ENCODE measurements at places on chromosomes 12 and 14. TPM values are rescaled to one million over a fixed set of nuclear protein-coding genes. Genes with fewer than 3 reads are reported as not detected.

The SERPINA5 gene
- not detected for total RNA-seq

The HOXC9 gene
- total RNA-seq: 3.8 TPM

The EXOC3L4 gene
- 1.8 TPM for total RNA-seq

The KRT75 gene
- total RNA-seq: not detected

GRCh38 chr12:125852116-125852515 is 786.9 kb downstream of the AACS start:
- no peak for DNase-seq

GRCh38 chr12:58424735-58425392 is 483.5 kb downstream of the ATP23 start:
- DNase-seq: peak; percentile 5

GRCh38 chr14:61080591-61081010 is 99.6 kb downstream of the SLC38A6 start:
- no peak for DNase-seq

DNA sequence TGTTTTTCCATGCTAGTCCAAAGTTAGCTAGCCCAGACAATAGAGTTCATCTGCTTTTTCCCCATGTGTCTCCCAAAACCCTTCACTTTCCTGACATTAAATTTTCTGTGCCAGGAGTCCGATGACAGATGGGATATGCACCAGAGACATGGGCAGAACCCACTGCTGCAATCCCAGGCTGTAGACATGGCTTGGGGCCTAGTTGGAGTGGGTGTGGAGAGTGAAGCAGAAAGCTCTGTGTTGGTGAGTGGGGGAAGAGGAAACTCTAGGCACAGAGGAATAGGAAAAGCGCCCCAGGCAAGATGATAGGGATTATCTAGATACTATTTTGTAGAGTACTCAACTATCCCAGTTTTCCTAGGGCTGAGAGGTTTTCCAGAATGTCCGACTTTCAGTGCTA is 4.8 kb upstream of the KRT74 start:
- DNase-seq: no peak

DNA sequence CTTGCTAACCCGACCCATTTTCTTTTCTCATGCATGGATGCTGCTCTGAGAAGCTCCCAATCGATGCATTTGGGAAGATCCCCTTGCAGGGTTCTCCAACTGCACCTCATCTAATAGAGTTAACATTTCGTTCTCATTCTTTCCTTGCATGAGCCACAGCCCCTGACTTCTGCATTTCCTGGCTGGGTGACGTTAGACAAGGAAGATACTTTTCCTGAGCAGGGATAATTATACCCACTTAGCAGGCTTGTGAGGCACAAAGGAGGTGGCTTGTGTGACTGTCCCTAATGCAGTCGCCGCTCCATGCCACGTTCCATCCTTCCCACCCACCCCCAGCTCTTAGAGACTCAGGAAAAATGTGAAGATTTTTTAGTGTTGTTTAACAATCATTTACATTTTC is 195.1 kb downstream of the CHST11 start:
- no peak for DNase-seq

DNA sequence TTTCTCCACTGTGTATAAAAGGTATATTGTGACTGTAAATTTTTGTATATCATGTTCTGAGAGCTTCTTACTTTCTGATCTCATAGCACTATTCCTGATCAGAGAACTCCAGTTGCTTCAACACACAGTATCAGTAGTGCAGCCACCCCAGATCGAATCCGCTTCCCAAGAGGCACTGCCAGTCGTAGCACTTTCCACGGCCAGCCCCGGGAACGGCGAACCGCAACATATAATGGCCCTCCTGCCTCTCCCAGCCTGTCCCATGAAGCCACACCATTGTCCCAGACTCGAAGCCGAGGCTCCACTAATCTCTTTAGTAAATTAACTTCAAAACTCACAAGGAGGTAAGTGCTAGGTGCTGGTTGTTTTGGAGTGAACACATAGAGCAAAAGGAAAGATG is 30.9 kb downstream of the CKB start:
- no peak for DNase-seq

- DNase-seq: no peak
These were observed 343.9 kb downstream of the LRFN5 start for GRCh38 chr14:41950428-41951151.

DNA sequence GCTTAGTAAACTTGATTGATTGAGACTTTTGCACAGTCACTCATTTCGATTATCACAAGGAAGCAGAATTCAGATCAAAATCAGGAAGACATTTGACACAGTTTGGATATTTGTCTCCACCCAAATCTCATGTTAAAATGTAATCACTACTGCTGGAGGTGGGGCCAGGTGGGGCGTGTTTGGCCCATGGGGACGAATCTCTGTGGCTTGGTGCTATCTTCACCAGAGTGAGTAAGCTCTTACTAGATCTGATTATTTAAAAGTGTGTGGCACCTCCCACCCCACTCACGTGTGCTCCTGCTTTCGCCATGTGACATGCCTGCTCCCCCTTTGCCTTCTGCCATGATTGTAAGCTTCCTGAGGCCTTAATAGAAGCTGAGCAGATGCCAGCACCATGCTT is 291.4 kb downstream of the PCNX1 start:
- DNase-seq: no peak

DNA sequence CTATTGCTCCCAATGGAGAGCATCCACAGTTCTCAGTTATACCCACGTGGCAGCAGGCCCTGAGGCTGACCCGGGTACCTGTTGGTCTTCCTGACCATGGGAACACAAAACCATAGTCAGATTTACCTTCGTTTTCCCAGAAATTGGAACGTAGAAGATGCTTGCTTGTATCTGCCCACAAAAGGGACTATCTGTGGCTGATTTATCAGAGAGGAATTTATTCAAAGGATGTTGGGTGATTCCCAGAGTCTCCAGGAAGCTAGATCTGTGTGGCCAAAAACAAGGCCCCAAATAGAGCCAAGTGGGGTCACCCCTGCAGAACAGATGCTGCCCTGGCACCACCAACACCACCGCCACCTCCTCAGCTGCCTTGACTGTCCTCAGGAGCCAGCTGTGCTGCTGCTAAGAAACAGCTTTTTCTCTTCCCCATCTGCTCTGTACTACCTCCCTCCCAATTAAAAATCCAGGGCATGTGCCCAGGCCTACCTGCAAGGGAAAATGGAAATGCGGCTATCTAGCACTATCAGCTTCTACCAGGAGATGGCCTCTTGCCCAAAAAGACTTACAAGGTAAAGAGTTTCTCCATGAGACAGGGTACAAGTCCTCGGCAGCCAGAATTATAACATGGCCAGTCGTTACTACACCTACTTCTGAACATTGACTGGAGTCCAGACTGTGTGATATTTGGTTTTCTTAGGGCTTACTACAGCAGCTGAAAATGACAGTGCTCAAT is 128.6 kb upstream of the PLEKHG7 start:
- no peak for DNase-seq

DNA sequence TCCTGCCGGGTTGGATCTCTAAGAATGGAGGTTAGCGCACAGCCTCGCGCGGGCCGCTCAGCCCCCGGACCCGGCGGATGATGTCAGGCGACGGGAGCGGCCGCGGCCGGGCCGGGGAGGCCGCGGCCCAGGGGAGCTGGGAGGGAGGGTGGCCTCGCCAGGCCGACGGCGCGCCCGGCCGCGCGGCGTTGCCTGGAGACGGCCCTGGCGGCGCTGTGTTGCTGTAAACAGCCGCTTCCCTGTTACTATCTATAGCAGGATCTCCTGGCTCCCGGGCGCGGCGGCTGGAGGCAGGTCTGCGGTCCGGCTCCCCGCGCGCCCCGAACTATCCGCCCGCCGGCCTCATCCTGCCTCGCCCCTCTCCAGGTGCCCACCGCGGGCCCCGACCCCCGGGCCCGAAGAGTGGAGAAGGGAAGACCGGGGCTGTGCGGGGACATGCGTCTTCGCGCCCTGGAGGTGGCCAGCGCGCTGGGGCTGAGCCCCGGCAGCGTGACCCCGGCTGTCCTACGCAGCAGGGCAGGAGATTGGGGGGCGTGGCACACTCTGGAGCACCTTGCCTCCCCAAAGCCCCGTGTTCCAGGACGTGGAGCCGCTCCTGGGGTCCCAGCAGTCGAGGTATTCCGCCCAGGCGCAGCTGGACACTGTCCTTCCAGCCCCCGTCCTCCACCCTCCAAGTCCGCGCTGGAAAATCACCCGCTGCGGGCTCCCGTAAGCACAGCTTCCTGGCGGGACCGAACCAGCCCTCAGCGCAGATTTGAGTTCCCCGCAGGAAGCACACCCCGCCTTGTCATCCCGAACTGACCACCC is 1.4 kb upstream of the FOS start:
- DNase-seq: peak; percentile 77

GRCh38 chr12:124428792-124429281 is 133.9 kb downstream of the RFLNA start:
- DNase-seq: no peak

- no peak for DNase-seq
These were observed 33.3 kb downstream of the DICER1 start for GRCh38 chr14:95123891-95124579.

GRCh38 chr12:55850893-55851292 is 8.2 kb upstream of the MMP19 start:
- DNase-seq: no peak

Measured in NCI-H460 (cell line).